ENCODE measurements at places on chromosomes 3 and 15.

GRCh38 chr15:56959318-56959648 lies 40.8 kb downstream of the TCF12 start:
- no peak for DNase-seq

DNA sequence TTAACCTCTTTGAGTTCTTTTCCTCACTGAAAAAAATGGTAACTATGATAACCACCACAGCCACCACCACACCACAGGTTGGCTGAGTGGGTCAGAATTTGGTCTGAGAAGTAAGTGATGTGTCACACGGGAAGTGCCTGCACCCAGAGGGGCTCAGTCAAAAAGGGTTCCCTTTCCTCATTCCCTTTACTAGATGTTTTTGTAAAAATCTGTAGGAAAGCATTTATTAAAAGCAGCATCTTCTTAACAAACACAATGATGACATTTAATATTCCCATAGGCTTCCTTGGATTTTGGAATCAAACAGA lies 23.2 kb downstream of the CFAP92 start:
- DNase-seq, result no peak

GRCh38 chr3:27639271-27639670 lies 82.9 kb downstream of the EOMES start:
- DNase-seq, result no peak

DNA sequence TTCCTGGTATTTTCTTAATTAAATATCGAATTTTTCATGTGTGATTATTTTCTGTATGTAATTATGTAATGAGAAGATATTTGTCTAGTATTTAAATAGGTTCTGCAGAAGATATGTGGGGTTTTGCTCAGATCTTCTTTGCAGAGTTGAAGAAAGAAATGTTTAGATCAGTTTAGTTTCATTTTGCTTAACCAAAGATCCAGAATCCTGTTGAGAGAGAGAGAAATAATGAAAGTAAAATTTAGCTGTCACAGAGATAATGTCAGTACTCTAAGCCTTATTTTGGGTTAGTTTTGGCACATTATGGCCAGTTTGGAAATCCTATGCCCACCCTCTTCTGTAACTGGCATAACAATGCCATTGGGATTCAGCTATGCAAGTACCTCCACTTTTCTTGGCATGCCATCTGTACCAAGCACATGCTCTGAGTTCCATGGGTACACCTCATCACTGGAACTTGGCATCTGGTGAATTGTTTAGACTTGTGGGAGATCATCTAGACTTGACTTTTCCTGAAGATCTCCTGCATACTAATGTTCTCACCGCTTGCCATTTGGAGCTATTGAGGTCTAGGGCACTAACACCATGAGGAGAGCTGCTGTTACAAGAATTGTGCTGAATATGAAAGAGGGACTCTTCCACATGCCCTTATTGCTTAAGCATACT lies 30.9 kb downstream of the PLSCR1 start:
- DNase-seq, result peak; percentile 25

GRCh38 chr15:81901319-81901718 lies 144.5 kb downstream of the MEX3B start:
- no peak for DNase-seq

GRCh38 chr3:185322101-185322719 lies 40.7 kb upstream of the MAP3K13 start:
- no peak for DNase-seq

DNA sequence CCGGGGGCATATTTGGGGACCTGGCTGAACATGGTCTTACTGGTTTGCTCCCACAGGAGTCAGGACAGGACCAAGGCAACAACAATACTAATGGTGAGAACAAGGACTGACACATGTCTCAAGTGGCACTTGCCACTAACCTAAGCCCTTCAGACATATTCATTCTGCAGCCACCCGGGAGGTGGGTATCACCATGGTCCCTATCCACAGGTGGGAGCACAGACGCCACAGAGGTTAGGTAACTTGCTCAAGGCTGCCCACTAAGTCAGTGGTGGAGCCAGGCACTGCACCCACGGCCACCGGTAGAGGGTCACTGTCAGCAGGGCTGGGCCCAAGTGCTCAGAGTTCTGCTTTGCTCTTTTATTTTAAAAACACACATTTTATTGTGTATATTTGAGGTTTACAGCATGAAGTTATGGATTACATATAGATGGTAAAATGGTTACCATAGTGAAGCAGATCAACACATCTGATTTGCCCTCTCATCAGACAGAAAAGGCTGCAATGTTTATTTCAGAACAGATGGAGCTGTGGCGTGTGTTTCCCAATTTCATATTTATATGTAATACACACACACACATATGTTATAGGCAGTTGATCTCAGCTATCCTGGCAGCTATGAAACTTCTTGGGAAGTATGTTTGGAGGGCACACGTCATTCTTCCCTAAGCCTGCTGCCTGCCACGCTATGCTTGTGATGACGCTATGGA lies 30.0 kb upstream of the SLC41A3 start:
- DNase-seq, result peak; percentile 52

GRCh38 chr3:50189274-50189673 lies 2.1 kb upstream of the GNAT1 start:
- peak; percentile 91 for DNase-seq

DNA sequence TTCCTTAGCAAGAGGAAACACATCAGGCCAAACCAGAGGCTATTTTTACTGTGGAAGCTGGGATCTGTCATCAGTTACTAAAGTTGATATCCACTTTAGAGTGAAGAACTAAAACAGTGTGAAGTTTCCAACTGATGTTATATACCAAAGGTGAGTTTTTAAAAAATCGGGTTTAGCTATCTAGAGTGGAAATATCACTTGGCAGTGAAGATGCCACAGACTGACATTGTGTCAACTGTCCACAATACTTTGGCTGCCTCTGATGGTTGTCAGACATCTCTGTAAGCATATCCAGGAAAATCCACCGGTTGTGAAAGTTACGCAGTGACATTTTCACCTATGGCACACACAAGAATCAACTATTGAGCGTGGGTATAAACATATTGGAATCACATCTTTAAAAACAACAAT lies 9.2 kb downstream of the ZIC1 start:
- no peak for DNase-seq

- no peak for DNase-seq
These were observed 67.5 kb downstream of the TMEM39A start for GRCh38 chr3:119395923-119396358.

- no peak for DNase-seq
These were observed 39.0 kb downstream of the ALDH1A2 start for GRCh38 chr15:58026552-58026951.

DNA sequence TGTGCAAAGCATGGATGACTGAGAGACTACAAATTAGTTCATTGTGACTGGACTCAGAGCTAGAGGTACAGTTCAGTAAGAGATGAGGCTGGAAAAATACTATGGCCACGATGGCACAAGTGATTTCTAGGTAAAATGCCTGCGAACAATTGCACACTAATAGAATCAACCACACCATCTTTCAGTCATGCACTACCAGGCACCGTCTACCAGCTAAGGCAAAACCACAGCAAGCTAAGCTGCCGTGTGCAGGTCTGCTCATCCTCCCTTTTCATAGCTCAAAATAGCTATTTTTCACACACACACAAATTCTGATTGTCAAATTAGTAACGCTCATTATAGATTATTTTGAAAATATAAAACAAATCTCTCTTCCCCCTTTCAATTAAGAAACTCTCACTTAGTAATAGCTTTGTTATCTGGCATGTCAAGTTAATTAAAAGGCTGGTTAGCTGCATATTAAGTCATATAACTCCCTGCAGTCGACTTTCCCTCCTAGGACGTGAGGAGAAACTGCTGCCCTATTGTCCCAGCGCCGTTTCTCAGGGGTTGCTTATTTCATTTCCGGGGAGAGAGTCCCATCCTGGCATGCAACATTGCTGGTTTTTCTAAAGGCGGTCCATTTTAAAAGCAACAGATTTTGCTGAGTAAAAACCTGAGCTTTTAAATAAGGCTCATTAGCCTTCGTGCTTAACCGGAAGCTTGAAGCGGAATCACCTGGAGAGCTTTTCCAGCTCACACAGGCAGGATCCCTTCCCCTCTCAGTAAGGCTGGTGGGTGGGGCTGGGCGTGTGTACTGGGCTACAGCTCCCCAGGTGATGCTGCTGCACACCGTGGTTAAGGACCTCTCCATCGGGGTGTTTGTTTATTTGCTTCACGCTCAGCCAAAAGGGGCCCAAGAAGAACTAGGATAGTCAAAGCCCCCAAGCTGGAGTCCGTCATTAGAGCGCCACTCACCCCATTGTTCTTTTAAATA lies 16.9 kb upstream of the MEX3B start:
- no peak for DNase-seq

DNA sequence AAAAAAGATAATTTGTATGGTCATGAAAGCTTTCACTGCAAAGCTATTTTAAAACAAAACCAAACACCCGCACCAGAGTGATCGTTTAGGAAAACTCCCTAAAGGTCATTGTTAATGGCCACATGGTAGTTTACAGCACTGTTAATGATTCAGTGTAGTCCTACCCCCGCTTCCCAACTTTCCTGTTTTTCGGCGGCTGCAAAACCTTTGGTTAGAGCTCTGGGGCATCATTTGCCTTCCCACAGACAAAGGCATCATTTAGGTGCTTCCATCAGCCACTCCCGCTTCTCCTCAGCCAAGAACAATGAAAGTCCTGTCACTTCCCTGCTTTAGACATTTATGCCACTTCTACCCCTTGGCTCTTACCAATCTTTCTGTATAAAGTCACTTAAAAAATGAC lies 10.6 kb downstream of the MELTF start:
- no peak for DNase-seq
